ENCODE measurements at places on chromosomes 4 and X.

- DNase-seq: no peak
Observed at GRCh38 chr4:27428661-27429060, 568.0 kb downstream of the STIM2 start.

- DNase-seq: no peak
Observed at GRCh38 chr4:167221084-167221483, 13.2 kb downstream of the SPOCK3 start.

DNA sequence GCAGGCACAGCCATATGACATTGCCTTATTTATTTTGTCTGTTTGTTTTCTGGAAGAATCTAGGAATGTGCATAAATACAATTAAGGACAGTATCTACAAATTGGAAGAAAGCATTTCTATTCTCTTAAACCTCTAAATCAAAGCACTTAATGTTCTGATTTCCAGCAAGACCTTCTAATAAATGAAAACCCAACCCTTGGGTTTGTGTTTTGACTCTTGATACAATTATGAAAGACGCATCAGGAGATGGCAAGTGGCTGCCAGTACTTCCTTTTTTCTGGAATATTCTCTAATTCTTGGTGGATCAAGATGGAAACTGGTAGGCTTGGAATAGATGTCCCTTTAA is 437 bp upstream of the CPE start:
- DNase-seq: no peak

DNA sequence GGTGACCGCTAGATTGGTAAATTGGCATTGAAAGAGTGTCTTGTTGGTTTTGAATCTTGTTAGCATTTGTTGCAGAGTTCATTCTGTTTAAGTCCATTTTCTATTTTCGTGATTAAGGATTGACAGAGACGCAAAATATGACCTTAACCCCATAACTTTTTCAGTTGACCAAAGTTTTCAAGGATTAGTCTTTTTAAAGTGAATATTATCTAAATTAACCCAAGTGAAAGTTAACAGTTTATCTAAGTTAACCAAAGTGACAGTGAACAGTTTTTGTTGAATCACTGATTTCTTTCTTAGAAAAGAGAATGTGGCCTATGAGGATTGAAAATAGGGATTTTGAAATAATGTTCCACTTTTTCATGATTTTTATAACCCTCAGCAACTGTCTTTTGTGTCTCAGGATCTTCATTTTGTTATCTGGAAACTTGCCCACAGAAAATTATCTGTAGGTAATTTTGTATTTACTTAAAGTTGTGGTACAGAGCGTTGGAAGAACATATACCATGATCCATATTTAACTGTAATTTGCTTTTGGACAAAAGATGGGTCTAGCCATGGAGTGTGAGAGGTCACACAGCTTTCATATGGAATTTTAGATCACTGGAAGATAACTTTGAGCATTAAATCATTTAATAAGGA is 3.3 kb downstream of the CPEB2 start:
- DNase-seq: no peak

DNA sequence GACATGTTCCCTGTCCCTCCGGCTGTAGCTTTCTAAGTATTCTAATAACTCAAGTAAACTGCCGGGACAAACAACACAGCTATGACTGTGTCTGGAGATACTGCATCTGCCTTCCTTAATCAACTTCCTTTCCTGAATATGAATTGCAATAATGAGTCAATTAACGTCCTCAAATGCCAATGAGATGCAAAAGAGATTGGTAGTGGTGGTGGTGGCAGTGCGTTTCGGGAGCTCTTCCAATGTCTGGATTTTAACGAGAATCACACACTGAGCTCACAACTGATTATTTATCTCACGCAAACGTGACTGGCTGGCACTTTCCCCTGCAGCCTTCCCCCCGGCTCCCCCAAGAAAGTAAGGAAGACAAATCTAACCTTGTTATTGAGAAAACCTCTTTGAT is 226.1 kb upstream of the GK2 start:
- DNase-seq: no peak

GRCh38 chr4:64330143-64330542 is 79.1 kb downstream of the TECRL start:
- DNase-seq: no peak

GRCh38 chrX:74080165-74080564 is 223.8 kb upstream of the ZCCHC13 start:
- no peak for DNase-seq

DNA sequence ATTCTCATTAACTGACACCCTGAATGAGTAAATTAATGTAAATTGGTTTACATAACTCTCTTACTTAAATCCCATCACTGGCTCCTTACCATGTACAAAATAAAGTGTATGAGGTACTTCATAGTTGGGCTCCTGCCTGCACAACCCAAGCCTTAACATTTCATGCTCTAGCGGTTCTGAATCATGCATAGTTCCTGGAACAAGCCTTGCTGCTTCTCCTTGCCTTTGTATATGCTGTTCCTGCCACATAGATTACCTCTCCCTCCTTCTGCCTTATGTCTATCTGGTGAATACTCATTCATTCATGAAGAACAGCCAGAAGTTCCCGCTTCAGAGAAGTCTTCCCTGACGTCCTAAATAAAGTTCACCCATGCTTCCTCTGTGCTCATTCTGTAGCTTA is 594.7 kb downstream of the SMARCA1 start:
- no peak for DNase-seq

- no peak for DNase-seq
Observed at GRCh38 chr4:89296896-89297295, 10.7 kb downstream of the GPRIN3 start.

- DNase-seq: peak; percentile 3
Observed at GRCh38 chr4:26372525-26373172, 51.8 kb downstream of the RBPJ start.

GRCh38 chr4:74632634-74633033 is 161.7 kb downstream of the BTC start:
- DNase-seq: no peak

DNA sequence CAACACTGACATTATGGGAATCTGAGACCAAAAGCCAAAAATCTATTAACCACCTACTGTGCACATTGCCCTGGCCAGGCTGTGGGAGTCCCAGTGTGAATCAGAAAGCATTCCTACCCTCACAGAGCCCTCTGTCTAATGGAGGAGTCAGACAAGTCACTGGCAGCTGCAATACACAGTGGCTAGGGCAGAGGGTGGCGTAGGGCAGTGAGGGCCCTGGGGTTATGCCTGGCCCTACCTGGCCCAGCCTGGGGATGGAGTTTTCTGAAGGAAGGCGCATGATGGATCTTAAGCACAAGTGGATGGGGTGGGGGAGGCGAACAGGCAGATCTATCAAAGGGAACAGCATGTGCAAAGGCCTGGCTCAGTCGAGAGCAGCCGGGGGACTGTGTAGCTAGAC is 10.8 kb downstream of the JAKMIP1 start:
- DNase-seq: no peak
